Stimulated activated CD4-positive, alpha-beta T cell treated with anti-CD3 and anti-CD28 coated beads, Interleukin-15, amount 100 ng/mL, for 48 hours (primary cell): ENCODE measurements at places on chromosomes 1 and 21.

- no peak for DNase-seq
Measured at GRCh38 chr1:65942476-65942875, 149.8 kb downstream of the PDE4B start.

DNA sequence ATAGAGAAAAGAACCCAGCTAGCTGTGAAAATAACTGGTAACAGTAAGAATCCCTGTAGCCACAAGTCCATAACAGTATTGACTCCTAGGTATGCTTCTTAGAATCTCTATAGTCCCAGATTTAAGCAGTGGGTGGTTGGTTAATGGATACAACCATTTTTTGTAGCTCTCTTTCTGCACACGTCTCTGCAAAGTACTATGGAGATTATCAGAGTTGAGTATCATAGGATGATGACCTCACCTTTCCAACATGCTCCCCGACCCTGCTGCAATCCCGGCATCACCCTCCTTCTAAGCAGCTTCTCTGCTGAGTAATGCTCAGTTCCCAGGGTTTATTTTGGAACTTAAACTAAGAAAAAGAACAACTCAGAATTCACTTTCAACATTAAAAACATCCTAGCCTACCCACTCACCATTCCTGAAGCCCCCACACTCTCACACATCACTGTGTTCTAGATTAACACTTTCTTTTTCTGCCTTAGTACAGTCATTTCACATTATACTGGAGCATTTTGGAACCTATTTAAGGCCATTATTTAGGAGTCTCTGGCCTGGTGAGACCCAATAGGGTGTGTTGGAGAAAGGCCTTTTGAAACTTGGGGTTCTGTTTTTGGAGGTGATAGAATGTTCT lies 2.7 kb downstream of the MLLT11 start:
- no peak for DNase-seq

- no peak for DNase-seq
Measured at GRCh38 chr1:4527819-4528218, 126.6 kb upstream of the AJAP1 start.

DNA sequence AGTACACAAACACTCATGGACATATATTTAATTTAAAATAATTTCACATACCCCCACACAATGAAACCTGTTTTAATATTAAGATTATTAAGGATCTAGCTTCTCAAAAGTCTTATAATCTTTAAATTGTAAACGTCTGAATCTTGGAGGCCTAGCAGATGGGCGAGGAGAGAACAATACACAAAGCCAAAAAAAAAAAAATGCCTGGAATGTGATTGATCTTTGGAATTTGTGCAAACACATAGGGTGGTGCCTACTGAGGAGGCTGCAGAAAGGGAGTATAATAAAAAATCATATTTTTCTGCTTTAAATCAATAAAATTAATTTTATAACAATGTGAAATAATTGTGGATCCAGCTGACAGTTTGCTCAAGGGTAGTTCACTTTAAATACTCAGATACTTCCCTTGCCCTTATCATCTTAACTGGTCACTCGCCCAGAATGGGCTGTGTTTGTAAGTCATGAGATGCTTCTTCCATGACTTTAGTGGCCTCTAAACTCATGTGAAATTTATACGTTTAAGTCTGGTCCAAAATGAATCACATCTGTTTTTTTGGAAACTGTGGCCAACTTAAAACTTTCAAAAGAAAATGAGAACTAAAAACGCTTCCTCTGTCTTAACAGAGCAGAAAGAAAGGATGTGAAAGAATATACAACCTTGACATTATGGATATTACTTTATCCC lies 802.8 kb upstream of the CXADR start:
- DNase-seq, result no peak

DNA sequence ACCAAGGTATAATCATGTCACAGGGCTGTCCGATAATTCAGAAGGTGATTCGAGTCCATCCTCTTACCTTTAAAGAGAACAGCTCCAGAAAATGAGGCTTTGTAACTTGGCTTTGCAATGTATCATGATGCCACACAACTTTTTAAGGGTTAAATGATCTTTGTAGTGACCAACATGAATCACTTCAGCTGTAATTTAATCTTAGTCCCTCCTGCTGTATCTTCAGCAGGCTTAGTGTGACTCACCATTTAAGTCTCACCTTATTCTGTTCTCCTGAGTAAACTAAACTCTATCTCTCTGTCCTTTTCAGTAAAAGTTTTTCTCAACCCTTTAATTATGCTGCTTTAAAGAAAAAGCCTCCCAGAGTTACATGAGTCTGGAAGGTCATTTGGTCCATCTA lies 1.9 kb upstream of the HIVEP3 start:
- DNase-seq, result no peak

DNA sequence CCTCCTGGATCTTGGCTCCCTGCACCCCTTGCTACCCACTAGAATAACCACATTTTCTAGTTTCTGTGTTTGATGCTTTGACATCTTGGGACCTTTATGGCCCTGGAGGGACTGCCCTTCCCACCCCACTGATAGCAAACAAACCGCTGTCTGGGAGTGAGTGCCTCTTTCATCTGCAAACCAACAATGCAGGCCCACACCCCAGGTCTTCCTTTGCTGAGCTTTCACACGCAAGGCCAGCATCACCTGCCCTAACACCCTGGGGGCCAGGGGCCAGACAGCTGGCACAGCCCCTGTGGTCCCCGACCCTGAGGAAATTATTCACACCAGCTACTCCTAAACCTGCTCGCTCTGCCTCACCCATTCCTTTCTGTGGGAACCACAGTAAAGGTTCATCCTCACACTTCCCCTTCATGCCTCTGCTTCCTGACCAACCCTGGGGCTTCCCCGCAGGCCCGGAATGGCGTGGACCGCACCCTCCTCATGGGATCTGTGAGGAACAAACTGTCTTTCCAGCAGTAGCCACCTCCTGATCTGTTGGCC lies 15.4 kb downstream of the SLC2A7 start:
- no peak for DNase-seq
